ENCODE measurements at places on chromosomes 11 and 22.
A peak's percentile ranks its signal among the peaks of the same experiment; 100 is the strongest.

DNA sequence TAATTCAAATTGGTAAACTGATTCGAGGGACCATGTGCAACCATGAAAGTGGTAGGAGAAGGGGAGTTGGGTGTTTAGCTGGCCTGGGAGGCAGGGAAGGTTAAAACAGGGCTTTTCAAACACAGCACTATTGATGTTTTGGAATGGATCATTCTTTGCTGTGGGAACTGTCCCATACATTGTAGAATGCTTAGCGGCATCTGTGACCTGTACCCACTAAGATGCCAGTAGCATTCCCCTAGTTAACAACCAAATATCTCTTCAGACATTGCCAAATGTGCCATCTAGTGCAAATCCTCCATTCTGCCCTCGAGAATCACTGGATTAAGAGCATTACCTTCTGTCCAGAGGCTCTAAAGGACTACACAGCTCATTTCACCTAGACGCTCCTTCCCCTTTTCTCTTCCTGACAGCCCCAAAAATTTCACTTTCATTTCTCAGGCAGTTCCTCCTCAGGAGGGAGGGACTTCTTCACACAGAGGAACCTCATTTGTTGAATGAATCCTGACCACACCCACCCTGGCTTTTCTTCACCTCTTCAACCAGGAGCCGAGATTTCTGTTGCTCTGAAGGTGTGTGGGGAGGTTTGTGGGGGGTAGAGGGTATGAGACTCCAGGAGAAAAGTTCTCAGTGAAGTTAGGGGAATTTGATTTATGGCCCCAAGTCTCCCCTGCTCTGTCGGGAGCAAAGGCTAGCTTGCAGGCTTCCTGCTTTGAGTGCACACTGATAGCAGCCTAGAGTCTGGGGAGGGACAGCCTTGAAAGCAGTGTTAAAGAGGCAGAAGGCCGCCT lies at the start of gene TRIM34:
TSS of gene TRIM34 (plus strand) at position 513 of the 791 bp plus-strand sequence. CDS start 7,331 bp downstream, outside the sequence.
- peak; percentile 72 for DNase-seq

DNA sequence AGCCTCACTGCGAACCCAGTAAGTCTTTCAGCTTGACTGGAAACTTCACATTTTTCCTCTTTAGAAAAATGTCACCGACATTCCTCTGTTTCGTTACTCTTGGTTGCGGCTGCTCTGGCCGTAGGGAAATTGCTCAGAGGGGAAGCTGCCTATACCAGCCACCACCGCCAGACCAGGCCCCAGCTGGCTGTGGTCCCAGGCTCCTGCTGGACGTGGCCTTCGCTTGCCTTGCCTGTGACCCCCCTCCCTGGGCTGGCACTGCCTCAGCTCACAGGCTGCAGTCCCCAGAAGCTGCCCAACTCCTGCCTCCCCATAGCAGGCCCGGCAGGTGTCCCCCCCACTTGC lies 197.8 kb downstream of the MN1 start:
- DNase-seq, result no peak

GRCh38 chr11:36361472-36361871 lies 65.4 kb downstream of the PRR5L start:
- no peak for DNase-seq

DNA sequence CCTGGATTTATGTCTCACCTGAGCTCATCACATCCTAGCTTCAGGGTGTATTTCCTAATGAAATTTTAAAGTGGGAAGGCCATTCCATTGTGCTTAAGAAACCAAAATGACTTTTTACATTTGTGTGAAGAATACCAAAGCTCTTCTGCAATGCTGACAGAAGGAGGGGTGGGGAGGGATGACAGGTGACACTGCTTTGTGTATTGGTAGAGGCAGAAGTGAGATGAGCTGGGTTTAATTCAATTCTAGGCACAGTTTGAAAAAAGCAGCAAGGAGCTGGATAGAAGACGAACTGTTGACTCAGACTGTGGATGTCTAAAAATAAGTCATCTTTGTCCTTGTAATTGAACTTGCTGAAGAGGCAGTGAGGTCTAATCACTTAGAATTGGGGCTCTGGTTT lies 710.3 kb upstream of the KIRREL3 start:
- no peak for DNase-seq

DNA sequence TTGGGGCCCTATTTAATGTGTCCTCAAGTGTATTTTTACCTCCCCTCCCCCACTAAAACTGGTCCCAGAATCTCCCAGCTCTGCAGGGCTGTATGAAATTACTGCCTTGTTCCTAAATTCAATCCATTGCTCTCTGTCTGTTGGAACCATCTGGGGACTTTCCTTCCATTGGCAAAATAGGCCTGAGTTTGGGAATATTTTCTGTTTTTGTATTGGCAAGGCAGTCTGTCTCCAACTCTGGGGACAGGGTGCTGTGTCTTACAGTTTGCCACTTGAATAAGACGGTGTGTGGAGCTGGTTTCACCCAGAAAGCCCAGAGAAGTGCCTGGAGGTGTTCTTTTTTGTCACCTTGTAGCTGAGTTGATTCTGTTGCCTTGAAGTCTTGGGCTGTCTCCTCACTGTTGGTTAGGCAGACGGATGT lies 1.3 kb downstream of the PACS1 start:
- no peak for DNase-seq

DNA sequence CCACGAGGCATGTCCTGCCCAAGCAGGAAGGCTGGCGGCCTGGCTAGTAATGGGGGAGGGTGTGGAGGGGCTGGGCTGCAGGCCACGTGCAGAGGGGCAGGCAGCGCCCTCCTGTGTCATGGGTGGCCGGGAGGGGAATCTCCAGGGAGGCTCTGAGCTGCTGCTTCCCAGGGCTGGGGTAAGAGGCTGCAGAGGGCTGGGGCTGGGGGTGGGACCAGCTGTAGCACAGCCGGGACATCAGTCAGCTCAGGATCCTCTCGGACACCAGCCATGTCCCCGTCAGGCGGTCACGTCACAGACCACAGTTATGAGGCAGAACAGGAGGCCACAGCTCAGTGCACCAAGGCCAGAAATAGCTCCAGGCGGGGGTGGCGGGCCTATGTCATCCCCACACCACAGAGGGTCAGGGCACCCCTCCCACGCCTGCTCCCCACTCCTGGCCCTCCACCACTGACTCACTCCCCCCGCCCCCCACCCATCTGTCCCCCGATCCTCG lies 21.1 kb downstream of the RTN4R start:
- DNase-seq, result no peak

Measured in stimulated activated CD4-positive, alpha-beta T cell treated with anti-CD3 and anti-CD28 coated beads, Interleukin-4, amount 100 ng/mL, for 4 hours (primary cell).